ENCODE measurements at places on chromosomes 1 and 21.

GRCh38 chr1:204304067-204304466, 55.7 kb downstream of the PLEKHA6 start:
- DNase-seq: no peak

GRCh38 chr1:64055310-64055709, 148.1 kb upstream of the UBE2U start:
- DNase-seq: no peak

GRCh38 chr21:28083350-28083749, 909.3 kb downstream of the LTN1 start:
- no peak for DNase-seq

- DNase-seq: no peak
These were observed 1.1 kb downstream of the TTC3 start for GRCh38 chr21:37074197-37074510.

- no peak for DNase-seq
These were observed 163.6 kb downstream of the RERE start for GRCh38 chr1:8653878-8654277.

DNA sequence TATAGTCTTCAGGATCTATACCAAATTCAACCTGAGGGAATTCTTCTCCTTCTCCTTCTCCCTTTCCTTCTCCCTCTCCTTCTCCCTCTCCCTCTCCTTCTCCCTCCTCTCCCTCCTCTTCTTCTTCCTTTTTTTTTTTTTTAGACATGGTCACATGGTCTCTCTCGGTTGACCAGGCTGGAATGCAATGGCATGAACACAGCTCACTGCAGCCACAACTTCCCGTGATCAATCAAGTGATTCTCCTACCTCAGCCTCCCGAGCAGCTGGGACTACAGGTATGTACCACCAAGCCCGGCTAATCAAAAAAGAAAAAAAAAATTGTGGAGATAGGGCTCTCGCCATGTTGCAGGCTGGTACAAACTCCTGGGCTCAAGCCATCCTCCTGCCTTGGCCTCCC, 51.5 kb downstream of the DNAI4 start:
- DNase-seq: no peak

- DNase-seq: no peak
These were observed 114.0 kb downstream of the DTL start for GRCh38 chr1:212149566-212149965.

Data from NCI-H1092 (cell line).